ENCODE measurements at places on chromosomes 13 and 19.

GRCh38 chr13:90170208-90170607 lies 1177.3 kb upstream of the MIR17HG start:
- DNase-seq: no peak

DNA sequence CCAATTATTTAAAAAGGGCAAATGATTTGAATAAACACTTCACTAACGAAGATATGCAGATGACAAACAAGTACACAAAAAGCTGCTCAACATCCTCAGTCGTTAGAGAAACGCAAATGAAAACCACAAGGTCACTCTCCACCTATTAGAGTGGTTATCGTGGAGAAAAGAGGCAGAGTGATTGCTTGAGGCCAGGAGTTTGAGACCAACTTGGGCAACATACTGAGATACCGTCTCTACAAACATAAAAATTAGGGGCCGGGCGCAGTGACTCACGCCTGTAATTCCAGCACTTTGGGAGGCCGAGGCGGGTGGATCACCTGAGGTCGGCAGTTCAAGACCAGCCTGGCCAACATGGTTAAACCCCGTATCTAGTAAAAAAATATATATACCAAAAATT lies 27.2 kb downstream of the BLOC1S3 start:
- no peak for DNase-seq

GRCh38 chr19:4114181-4114580 lies 9.7 kb downstream of the MAP2K2 start:
- no peak for DNase-seq

- no peak for DNase-seq
Observed at GRCh38 chr19:47529018-47529742, 14.3 kb upstream of the NAPA start.

DNA sequence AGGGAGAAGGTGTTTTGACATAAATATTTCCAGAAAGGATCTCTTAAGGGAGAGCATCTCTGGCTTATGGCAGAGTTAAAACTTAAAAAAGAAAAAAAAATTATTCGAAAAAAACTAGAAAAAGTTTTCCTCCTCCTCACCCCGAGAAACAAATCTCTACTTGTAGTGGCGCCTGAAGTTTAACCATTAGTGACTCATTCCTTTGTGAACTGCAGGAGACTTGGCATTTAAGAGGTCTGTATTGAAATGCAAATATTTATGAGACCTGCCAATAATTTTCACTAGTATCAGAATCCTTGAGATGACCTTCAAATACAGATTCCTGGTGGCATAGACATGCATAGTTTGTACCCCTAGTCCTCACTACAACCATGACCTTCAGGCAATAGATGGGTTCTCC lies 64.9 kb upstream of the MED4 start:
- no peak for DNase-seq

GRCh38 chr13:21443171-21443570 lies 15.9 kb downstream of the ZDHHC20 start:
- DNase-seq: no peak

- no peak for DNase-seq
Observed at GRCh38 chr19:2618611-2619010, 83.9 kb downstream of the GNG7 start.

- no peak for DNase-seq
Observed at GRCh38 chr13:27379126-27379525, 45.3 kb upstream of the GTF3A start.

DNA sequence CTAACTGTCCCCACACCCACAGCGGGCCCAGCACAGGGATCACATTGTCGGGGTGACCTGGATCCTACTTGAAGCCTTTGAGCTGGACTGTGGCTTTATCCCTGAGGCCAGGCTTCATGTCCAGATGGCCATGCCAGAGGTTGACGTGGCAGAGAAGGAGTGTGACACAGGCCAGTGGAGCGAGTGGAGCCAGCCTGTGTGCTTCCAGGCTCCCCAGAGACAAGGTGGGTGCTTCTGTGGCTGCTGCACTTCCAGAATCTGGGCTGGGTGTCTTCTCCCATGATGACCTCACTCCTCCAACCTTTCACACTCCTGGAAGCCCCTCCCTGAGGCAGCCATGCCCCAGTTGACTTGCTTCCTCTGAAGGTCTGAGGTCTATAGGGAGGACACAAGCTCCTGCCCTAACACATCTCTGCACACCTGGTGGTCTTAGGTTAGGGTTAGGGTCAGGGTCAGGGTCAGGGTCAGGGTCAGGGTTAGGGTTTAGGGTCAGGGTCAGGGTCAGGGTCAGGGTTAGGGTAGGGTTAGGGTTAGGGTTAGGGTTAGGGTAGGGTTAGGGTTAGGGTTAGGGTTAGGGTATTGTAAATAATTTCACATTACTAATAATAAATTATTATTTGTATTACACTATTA lies 13.1 kb upstream of the MZF1 start:
- DNase-seq: peak; percentile 0

GRCh38 chr19:45472563-45473366 lies 5.0 kb downstream of the FOSB start:
- DNase-seq: no peak
